Right lobe of liver (tissue), 6 donors: ENCODE measurements at places on chromosomes 2 and 18. TPM values are rescaled to one million over a fixed set of nuclear protein-coding genes. Genes with fewer than 3 reads are reported as not detected.

LIPG gene
- total RNA-seq, result 82.1 TPM

NTSR2 gene
- not detected for total RNA-seq

TEKT4 gene
- not detected for total RNA-seq

KLHL41 gene
- 0.22 TPM for total RNA-seq

KCNK3 gene
- 0.43 TPM for total RNA-seq

SERPINE2 gene
- 1.7 TPM for total RNA-seq

DNA sequence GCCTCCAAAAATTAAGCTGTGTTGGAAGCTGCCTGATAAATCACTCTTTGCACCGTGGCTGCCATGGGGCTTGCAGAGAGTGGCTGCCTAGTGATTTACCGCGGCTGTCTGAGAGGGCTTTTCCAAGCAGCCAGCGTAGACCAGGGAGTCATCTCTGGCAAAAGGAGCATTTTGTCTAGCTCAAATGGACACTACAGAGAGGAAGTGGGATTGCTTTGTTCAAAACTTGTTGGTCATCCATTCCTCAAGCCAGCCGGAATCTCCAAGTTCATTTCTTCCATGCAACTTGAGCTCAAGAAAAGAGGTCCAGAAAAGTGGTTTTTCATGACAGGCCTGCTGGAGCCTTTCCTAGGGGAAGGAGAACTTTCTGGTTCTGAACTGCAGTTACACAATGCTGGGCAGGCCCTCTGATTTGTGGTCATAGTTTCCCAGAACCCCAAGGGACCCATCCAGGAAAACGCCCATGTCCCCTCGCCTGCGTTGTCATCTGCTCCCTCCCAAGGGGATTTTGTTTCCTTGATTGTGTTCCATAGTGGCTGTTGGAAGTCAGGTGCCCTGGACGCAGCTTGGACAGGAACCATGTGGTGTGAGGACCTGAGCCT, 108.1 kb downstream of the TRIB2 start:
- no peaks in the 10 kb centered on the region for H3K27me3 ChIP-seq
- no peaks in the 10 kb centered on the region for H3K36me3 ChIP-seq
- no peaks in the 10 kb centered on the region for H3K4me1 ChIP-seq

- peaks cover under 1% of the 10 kb centered on the region for H3K36me3 ChIP-seq
- no peak overlapping the region for H3K27ac ChIP-seq
- H3K4me1 ChIP-seq, result peaks cover 10% of the 10 kb centered on the region
Measured at GRCh38 chr2:102139851-102140250, 2.7 kb upstream of the IL1R1 start.

DNA sequence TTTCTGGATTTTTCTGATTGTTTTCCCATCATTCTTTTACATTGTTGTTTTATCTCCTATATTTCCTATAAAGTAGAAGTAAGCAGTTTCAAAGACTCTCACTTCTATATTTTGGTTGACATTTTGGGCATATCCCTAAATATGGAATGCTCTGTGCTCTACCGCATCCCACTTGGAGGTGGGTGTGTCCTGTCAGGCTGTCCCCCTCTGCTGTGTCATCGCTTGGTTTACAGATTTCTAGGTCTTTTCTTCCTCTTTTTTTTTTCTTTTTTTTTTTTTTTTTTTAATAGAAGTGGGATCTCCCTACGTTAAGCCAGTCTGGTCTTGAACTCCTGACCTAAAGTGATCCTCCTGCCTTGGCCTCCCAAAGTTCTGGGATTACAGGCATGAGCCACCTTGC, 13.3 kb downstream of the DGKD start:
- no peak overlapping the region for H3K27ac ChIP-seq
- no peak for DNase-seq
- H3K4me3 ChIP-seq, result no peak overlapping the region
- H3K36me3 ChIP-seq, result no peaks in the 10 kb centered on the region

- no peak overlapping the region for H3K27ac ChIP-seq
- no peak overlapping the region for H3K4me3 ChIP-seq
- DNase-seq, result no peak
- no peaks in the 10 kb centered on the region for H3K4me1 ChIP-seq
- no peaks in the 10 kb centered on the region for H3K27me3 ChIP-seq
Measured at GRCh38 chr2:80073134-80073561, 231.4 kb downstream of the LRRTM1 start.

DNA sequence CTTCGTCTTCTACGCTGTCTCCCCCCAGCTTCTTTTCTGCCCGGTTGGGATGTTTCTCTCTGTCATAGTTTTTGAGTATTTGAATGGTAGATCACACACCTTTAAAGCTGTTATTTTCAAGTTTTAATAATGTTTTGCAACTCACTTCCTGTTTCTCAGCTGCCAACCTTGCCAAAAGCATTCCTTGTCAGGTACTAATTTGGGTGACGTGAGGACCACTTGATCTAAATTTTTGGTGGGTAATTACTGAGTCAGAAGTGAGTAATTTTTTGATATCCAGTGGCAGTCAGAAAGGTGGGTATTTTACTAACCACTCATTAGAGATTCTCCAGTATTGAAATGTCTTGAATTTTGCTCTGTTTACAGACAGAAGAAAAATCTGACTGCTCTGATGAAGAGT, 852.4 kb upstream of the FANCL start:
- no peaks in the 10 kb centered on the region for H3K27me3 ChIP-seq
- H3K4me3 ChIP-seq, result no peak overlapping the region
- no peaks in the 10 kb centered on the region for H3K4me1 ChIP-seq
- no peak overlapping the region for H3K27ac ChIP-seq
- no peak for DNase-seq
- no peaks in the 10 kb centered on the region for H3K36me3 ChIP-seq

GRCh38 chr18:60162388-60162787, 210.2 kb downstream of the MC4R start:
- no peaks in the 10 kb centered on the region for H3K4me1 ChIP-seq
- no peaks in the 10 kb centered on the region for H3K36me3 ChIP-seq
- H3K4me3 ChIP-seq, result no peak overlapping the region
- DNase-seq, result no peak

DNA sequence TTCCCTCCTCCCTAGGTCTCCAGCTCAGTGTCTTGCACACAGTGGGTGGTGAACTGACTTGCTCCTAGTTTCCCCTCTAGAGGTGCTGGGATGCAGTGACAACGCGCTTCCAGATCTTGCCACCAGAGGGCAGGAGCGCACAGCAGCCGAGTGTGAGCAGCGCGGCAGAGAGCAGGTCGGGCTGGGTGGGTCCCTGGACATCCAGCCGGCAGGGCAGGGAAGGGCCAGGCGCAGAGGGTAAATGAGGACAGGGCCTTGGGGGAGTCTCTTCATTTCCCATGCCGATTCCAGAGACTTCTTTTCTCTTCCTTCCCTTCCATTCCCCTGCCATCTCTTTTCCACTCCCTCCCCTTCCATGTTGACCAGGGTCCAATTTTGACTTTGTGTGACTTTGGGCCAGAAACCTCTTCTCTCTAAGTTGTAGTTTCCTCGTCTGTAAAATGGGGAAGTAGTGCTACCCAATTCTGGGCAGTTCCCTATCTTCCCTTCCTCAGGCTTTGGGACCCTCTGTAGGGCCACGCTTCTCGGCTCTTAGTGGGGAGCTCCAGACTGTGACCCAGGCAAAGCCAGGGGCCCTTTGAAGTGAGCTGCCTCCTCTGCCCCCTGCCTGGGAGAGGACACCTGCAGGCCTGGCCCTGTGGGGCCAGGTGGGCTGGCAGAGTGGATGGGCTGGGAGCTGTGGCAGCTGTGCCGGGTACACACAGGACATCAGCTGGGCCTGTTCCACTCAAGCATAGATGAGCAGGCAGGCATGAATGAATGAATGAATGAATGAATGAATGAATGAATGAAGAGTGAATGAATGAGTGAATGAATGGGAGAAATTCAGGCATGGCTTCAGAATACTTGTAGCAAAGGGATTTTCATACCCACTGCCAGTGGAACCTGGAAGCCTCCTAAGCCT, 43.3 kb upstream of the TAF1B start:
- peak; percentile 82 for DNase-seq
- H3K4me3 ChIP-seq, result no peak overlapping the region
- H3K36me3 ChIP-seq, result no peaks in the 10 kb centered on the region
- H3K27ac ChIP-seq, result no peak overlapping the region
- H3K4me1 ChIP-seq, result no peaks in the 10 kb centered on the region

GRCh38 chr18:78906066-78906465, 73.6 kb upstream of the SALL3 start:
- DNase-seq, result no peak
- no peaks in the 10 kb centered on the region for H3K27me3 ChIP-seq
- H3K4me1 ChIP-seq, result no peaks in the 10 kb centered on the region
- no peaks in the 10 kb centered on the region for H3K36me3 ChIP-seq

GRCh38 chr2:68755071-68755470, 20.5 kb downstream of the ARHGAP25 start:
- DNase-seq, result no peak
- no peaks in the 10 kb centered on the region for H3K27me3 ChIP-seq
- no peak overlapping the region for H3K4me3 ChIP-seq
- H3K36me3 ChIP-seq, result no peaks in the 10 kb centered on the region

- H3K27ac ChIP-seq, result no peak overlapping the region
- H3K27me3 ChIP-seq, result no peaks in the 10 kb centered on the region
- no peaks in the 10 kb centered on the region for H3K4me1 ChIP-seq
- no peak for DNase-seq
- H3K36me3 ChIP-seq, result no peaks in the 10 kb centered on the region
Measured at GRCh38 chr2:201228912-201229290, 31.4 kb upstream of the CASP8 start.

DNA sequence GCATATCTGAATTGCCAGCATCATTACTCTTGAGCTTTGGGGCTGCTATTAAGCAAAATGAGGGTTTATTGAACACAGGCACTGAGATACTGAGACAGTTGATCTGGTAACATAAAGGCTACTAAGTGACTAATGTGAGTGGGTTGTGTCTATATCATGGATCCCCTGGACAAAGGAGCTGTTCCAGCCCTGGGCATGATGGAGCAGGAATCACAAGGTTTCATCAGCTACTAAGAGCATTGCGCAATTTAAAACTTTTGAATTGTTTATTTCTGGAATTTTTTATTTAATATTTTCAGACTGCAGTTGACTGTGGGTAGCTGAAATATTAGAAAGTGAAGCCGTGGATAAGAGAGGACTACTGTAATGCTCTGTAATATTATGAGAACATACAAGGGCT, 73.5 kb downstream of the MGAT5 start:
- no peak overlapping the region for H3K27ac ChIP-seq
- DNase-seq, result no peak
- H3K27me3 ChIP-seq, result no peaks in the 10 kb centered on the region
- no peaks in the 10 kb centered on the region for H3K36me3 ChIP-seq

DNA sequence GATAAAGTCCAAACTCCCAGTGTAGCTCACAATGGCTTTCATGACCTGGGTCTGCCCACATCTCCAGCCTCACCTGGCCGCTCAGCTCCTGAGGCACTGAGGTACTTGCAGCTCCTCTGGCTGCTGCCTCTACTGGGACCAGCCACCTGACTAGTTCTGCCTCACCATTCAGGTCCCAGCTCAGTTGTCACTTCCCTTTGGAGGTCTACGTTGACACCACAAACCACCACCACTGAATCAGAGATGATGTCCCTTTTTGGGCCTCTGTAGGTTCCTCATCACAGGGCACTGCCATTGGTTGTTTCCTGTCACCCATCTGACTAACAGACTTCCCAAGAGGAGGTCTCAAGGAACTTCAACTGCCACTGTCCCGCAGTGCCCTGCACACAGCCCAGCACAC, 21.2 kb downstream of the SPP2 start:
- no peaks in the 10 kb centered on the region for H3K36me3 ChIP-seq
- no peak overlapping the region for H3K4me3 ChIP-seq
- no peaks in the 10 kb centered on the region for H3K4me1 ChIP-seq
- DNase-seq, result no peak
- no peak overlapping the region for H3K27ac ChIP-seq

GRCh38 chr18:8217051-8217564, 392.1 kb upstream of the RAB12 start:
- no peaks in the 10 kb centered on the region for H3K27me3 ChIP-seq
- H3K36me3 ChIP-seq, result no peaks in the 10 kb centered on the region
- no peak for DNase-seq
- no peak overlapping the region for H3K4me3 ChIP-seq

DNA sequence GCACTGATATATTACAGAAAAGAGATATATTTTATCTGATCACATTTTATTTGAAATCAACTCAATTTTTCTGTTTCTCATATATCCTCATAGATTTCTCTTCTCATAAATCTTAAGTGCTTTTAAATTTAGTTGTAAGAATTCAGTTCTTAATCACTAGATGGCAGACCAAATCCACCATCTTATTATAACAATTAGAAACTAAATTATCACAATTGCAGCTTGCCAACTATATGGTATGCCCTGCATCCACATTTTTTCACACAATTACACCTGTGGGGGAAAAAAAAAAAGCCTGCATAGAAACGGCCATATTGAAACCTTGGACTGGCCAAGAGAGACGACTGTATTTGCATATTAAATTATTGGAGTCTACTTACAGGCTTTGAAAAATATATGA, 64.4 kb downstream of the COL5A2 start:
- H3K36me3 ChIP-seq, result no peaks in the 10 kb centered on the region
- no peak overlapping the region for H3K27ac ChIP-seq
- no peak overlapping the region for H3K4me3 ChIP-seq
- DNase-seq, result no peak
- H3K4me1 ChIP-seq, result peaks cover 12% of the 10 kb centered on the region
- no peaks in the 10 kb centered on the region for H3K27me3 ChIP-seq
